CD8-positive, alpha-beta T cell (primary cell): ENCODE measurements at places on chromosomes 12 and 14.
A peak's percentile ranks its signal among the peaks of the same experiment; 100 is the strongest.

GRCh38 chr12:92064422-92064821 is 81.2 kb downstream of the BTG1 start:
- DNase-seq = no peak

DNA sequence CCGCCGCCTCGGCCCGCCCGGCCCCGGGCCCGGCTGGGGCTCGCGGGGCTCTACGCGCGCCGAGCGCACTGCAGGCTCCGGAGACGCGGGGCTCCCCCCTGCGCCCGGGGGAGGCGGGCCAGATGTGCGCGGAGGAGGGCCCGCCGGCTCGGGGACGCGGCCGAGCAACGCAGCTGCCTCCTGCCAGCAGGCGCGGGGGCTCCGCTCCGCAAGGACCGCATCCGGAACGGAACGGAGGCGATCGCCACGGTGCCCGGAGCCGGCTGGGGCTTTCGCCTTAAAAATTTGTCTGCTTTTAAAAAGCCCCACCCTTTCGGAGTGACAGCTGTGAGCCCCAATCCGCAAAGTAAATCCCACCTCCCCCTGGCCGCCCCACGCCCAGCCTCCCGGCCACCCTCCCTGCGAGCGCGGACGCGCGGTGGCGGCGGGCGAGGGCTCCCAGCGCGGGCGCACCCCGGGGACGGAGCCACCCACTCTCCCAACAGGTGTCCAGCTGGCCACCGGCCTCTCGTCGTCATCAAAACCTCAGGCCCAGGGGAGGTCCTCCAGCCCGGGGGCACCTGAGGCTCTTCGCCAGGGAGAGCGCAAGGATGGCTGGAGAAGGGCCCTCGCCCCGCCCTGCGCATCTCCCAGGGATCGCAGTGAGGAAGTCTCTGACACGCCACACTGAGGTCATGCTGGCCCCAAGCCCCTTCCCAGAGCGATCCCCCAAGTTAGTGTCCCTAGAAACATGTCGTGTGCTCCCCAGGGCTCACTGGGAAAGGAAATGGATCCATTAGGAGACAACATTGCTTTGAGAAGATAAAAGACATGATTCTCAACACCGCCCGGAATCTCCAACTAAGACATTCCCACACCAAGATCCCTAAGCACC is at the start of gene TMEM132D:
TMEM132D (minus strand) TSS at position 70 of the 874 bp plus-strand sequence.
- no peak for DNase-seq

DNA sequence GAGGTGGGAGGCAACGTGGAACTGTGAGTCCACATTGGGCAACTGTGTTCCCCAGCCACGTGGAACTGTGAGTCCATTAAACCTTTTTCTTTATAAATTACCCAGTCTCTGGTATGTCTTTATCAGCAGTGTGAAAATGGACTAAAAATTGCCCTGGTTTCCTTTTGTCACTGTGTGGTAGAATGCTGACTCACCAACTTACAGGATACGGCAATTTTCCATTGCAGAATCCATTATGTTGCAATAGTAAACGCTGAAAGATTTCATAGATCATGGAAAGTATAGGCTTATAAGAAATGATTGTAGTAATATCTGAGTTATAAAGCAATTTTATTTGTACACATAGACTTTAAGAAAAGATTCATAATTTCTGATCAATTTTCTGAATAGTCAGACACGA is 93.0 kb downstream of the GTF2A1 start:
- no peak for DNase-seq

DNA sequence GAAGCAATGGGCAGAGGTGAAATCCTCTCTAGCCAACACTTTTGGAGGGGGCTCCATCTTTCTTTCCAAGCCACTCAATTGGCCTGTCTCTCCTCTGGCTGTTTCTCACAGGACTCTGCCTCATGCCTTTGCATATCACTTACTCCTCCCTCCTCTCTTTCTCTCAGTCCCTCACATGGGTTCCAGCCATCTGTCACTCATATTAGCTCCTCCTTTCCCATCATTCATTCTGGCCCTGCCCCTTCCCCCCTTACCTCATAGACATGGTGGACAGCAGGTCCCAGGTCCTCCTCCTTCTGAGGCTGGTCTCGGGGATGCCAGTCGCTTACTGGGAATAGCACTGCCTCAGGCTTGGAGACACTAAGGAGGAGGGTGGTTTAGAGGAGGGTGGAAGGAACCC is 16.6 kb upstream of the ZNF385A start:
- no peak for DNase-seq

DNA sequence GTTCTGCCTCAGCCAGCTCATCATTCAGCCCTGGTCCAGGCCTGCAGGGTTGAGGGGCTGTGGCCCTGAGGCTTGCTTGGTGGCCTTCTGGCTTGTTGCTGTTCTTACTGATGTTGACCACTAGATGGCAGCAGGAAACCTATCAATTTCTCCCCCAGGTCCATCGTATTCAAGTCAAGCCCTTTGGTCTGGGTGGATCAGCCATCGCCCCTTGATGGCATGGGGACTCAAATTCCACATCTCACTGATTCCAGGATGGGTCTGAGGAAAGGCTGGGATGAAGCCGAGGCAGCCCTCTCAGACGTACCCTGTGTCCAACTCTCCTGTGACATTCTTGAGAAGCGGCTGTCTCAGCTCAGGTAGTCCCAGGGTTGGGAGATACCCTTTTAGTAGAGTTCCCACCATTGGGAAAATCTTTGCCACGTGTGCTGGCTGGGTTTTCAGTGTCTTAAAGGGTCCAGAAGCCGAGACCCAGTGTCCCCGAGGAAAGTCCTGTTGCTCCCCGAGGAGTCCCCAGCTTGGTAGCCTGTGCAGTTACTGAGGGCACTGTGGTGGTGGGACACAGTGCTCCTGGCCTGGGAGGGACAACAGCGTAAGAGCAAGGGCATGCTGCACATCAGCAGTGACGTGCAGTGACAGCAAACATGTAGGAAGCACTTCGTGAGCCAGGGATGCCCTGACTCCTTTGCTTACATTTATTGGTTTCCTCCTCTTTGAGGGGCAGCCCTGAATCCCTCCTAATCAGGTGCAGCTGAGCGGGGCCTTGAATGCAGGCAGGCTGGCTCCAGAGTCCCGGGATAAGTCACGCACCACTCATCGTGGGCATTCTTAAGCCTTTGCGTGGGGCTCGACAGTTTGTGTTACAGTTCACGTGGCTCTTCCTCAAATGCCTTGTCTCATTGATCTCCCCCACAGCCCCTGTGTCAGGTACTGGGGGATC is 58.6 kb downstream of the TSPAN9 start:
- DNase-seq = peak; percentile 3

DNA sequence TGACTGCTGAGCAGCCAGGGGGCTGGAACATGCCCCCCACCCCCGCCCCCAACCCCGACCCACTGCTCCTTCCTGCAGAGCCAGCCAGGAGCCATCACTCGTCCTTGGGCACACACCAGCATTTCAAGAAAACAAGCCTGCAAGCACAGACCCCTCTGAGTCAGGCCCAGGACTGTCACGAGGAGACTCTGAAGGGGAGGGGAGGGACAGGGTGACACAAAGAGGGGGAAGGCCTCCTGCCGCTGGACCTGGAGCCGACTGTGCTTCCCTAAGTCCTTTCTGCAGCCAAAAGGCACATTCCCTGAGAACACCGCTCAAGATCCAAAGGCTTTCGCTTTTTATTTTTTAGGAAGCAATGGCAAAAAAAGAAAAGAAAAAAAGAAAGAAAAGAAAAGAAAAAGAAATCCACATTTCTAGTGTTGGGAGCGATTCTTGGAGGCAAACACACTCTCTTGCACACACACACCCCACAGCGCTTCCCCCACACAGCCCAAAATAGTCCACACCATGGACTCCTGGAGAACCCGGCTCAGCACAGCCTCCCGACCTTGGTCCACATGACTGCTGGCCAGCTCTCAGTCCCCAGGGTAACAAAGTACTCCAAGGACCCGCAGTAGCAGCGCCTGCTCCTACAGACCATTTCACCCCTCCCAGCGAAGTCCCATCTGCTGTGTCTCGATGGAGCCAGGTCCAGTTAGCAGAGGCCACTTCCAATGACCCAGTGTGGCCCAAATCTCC is 101.7 kb downstream of the DPF3 start:
- no peak for DNase-seq

- no peak for DNase-seq
These were observed 960.0 kb downstream of the DIO2 start for GRCh38 chr14:79251278-79251677.

DNA sequence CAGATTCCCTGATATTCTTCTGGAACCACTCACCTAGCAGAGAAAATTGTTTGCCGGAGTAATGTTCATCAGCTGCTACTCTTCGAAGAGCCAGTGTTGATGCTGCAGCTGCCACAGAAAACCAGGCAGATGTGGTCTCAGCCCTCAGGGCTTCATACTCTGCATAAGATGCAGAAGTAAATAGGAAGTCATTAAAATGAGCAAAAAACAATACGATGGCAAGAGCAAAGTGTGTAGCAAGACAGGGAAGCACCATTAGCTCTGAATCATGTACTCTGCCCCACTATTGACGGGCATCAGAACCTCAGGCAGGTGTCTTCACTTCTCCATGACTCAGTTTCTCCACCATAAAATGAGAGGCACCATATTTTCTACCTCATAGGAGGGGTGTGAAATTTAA is 991.6 kb upstream of the TMEM132C start:
- DNase-seq = no peak

DNA sequence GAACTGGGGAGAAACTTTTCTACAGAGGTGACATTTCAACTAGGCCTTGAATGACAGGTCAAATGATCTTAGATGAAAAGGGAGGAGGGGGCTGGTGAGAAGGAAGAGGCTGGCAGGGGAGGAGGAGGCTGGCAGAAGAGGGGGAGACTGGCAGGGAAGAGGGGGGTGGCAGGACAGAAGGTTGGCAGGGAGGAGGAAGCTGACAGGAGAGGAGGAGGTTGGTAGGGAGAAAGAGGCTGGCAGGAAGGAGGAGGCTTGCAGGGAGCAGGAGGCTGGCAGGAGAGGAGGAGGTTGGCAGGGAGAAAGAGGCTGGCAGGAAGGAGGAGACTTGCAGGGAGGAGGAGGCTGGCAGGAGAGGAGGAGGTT is 63.4 kb upstream of the PPP4R3A start:
- DNase-seq = no peak

GRCh38 chr12:116427200-116427930 is 131.8 kb upstream of the MAP1LC3B2 start:
- DNase-seq = no peak

DNA sequence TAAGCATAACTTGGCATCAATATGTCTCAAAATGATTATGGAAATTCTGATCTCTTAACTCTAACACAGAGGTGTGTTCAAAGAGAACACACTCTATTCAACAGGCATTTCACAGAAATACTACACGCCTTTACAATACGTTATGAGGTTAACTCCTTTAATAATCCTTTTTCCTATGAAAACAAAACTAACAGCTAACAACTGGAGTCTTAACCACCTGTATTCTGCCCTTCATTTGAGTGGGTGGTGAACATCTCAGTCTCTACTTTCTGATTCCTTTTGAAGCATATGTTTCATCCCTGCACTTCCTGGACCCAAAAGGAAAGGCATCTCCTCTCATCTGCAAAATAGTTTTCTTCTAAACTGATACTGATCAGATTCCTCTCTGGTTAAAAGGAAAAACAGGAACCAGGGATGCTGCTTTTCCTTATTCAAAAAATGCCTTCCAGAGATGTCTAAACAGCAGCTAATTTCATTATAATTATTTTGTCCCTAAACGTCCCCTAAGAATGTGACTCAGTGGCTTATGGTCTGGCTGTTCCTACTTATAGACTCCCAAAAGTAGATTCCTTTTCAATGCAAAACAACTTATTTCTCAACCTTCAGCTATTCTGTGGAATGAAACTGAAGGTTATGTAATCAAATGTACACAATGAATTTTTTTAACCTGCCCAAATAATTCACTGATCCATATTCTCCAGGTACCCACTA is 24.1 kb downstream of the ITPR2 start:
- no peak for DNase-seq

GRCh38 chr14:29223947-29224346 is 457.4 kb downstream of the FOXG1 start:
- no peak for DNase-seq
